Stimulated activated CD8-positive, alpha-beta memory T cell treated with anti-CD3 and anti-CD28 coated beads, Interleukin-4, amount 100 ng/mL, for 4 hours (primary cell): ENCODE measurements at places on chromosomes 1 and 21.

DNA sequence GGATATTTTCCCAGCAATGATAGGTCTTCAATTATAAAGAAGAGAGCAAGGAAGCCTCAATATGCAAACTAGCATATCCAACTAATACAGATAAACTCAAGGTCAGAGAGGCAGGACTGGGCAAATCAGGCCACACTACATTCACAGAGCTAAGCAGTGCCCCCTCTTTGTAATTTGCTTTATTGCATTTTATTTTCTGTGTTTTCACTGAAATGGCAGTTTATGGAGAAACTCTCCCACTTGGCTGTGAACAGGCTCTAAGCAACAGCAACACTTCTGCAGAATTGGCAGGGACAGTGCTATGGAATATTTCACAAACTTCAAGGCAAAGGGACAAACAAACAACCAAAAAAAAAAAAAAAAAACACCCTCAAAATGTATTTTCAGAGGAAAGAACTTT, 93.4 kb upstream of the SOD1 start:
- no peak for DNase-seq

DNA sequence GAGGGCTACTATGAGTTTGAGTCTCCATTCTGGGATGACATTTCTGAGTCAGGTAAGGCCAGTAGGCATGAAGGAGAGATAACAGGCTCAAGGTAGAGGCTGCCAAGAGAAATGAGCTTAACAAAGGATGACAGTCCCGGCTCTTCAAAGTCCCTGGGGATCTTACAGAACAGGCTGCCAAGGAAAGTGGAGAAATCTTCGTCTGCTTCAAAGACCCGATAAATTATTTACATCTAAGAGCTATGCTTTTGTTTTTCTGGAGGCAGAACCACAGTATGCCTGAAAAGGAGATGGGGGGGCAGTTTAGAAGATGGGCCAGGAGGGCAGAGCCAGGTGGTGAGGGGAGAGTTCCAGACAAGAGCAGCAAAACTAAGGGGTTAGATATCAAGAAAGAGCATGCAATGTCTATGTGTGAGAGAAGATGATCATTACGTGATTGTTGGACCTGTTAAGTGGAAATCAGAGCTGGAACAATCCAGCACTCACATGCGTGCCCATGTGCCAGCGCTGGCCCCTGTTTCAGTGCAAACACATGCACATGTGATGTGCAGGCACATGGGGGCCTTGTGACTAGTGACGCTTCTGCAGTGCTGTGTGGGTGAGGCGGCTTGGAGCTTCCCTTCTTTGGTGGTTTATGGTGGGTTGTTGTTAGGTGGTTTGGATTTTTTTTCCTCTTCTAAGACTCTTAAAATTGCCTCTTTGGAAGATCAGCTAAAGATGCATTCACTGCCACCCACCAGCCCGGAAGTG, 25.7 kb downstream of the CAMK1G start:
- no peak for DNase-seq

- DNase-seq, result no peak
Measured at GRCh38 chr1:87588495-87588894, 259.8 kb downstream of the LMO4 start.

DNA sequence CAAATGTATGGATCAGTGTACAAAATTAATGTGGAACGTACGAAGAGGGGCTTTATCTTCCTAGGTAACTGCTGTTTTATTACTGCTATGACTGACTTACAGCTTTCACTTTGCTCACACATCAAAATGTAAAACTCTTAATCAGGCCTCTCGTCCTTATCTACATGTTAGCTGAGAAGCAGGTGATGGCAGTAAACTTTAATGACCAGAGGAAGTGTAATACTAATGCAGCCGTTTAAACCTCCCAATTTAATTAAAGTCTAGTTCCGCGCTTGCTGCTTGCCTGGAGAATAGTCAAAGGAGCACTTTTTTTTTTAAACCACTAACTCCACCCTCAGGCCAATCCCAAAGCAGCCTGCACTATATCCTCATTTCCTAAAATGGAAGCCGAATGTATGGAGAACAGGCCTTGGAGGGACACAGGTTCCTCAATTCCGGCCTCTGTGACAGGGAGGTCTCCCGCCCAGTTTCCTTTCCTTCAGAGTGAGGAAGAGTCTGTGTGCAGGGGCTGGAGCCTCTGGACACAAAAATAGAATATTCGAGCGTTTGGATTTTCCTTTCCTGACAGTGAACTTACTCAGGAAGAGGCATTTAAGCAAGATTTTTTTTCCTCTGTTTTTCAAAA, 36.7 kb upstream of the RASAL2 start:
- no peak for DNase-seq

GRCh38 chr1:205928317-205928716, 14.9 kb downstream of the SLC26A9 start:
- DNase-seq, result no peak

GRCh38 chr1:180248731-180249681, 18.9 kb downstream of the LHX4 start:
- no peak for DNase-seq

DNA sequence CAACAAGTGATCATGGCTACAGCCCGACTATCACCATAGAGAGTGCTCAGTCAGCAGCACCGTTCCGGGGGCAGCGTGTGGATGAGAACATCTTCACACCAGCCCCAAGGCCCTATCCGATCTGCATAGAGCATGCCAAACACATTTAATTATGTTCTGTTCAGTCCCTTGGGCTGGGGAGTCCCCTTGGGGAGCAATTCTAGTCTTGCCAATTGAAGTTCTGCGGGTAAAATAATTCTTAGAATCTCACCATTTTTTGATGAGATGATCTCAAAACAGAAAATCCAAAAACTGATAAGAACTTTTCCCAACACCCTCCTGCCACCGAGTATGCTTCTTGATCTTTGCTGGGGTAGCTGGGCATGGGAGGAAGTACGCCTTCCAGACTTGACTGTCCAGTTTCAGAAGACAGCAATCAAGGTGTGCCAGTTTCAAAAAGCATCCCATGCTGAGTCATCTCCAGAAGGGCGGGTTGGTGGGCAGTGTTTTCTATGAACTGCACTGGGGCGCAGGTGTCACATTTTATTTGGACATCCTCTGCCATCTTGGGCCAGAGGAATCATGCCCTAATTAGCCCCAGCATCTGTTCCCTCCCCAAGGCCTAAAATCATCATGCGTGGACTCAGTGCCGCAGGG, 20.8 kb upstream of the PTPRF start:
- DNase-seq, result no peak
